NCI-H146 (cell line): ENCODE measurements at places on chromosomes 12 and 14.
A peak's percentile ranks its signal among the peaks of the same experiment; 100 is the strongest.

GRCh38 chr12:110846615-110847566, at the start of gene CCDC63:
Gene CCDC63, plus strand, starts transcription at chr12:110846987. Its CDS starts 5,968 bp downstream, at chr12:110852955.
- no peak for DNase-seq

- DNase-seq = peak; percentile 52
These were observed 7.6 kb downstream of the ADSS1 start for GRCh38 chr14:104731320-104732294.

DNA sequence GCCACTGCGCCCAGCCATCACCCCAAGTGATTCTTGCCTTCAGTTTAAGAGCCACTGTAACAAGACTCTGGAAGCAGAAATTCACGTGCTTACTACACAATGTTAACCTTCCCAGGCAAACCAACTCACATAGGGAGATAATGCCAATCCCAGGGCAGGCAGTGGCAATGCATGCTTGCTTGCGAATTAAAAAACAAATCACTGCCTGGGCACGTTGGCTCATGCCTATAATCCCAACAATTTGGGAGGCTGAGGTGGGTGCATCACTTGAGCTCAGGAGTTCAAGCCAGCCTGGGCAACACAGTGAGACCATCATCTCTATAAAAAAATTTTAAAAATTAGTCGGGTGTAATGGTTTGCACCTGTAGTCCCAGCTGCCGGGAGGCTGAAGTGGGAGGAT, 37.8 kb upstream of the P2RX4 start:
- DNase-seq = no peak

GRCh38 chr14:97874394-97874793, 1077.2 kb downstream of the VRK1 start:
- DNase-seq = no peak

GRCh38 chr14:34484726-34485125, 22.7 kb upstream of the SPTSSA start:
- DNase-seq = no peak

- DNase-seq = no peak
These were observed 57.5 kb downstream of the KIF26A start for GRCh38 chr14:104195878-104196277.
